Activated CD8-positive, alpha-beta memory T cell treated with anti-CD3 and anti-CD28 coated beads, Interleukin-2, amount 50 U/mL, for 4 hours (primary cell): ENCODE measurements at places on chromosomes 7 and 10.

- DNase-seq: no peak
These were observed 33.9 kb downstream of the FAM107B start for GRCh38 chr10:14740684-14741247.

DNA sequence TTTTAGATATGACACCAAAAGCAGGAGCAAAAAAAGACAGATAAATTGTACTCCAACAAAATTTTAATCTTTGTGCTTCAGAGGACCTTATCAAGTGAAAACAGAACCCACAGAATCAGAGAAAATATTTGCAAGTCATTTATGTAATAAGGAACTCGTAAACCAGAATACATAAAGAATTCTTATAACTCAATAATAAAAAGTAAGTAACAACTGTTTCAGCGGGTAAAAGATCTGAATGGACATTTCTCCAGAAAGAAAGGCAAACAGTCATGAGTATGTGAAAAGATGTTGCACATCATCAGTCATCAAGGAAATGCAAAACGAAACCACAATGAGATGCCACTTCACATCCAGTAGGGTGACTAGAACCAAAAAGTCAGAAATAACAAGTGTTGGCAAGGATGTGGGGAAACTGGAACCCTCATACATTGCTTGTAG lies 167.7 kb upstream of the KCTD7 start:
- DNase-seq: no peak

DNA sequence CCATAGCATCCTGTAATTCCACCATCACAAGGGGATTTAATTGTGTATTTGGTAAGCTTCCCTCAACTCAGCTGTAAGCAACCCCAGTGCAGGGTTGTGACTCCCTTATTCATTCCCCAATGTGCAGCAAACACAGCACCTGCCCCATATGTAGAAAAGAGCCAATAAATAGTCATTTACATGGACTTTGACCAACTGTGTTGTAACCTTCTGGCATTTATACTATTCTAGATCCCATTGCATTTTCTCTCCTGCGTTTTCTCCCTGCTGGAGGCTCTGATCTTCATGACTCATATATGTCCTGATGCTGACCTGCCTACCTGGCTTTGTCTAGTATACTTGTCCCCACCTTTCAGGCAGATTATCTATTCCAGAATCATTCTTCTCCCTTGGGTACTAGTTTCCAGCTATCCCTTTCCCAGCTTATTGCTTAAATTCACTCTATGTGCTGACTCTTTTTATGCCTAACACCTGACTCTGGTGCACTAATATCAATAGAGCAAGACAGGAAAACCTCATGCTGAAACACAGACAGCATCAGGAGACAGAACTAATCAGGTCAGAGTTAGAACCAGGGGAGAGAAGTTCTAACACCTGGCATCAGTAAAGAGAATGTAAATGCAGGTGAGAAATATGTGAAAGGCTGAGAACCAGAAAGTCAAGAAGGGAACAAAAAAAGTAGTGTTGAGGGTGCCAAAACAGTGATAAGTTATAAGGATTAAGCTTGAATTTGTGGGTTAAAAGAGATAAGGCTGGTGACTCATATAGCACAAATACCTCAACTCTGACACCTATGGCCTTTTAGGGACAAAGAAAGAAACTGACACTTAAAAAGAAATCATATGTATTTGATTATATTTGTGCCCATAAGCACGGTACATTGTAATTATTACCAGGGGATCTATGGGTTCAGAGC lies 402.7 kb downstream of the IPMK start:
- DNase-seq: no peak

- no peak for DNase-seq
These were observed 433.2 kb downstream of the TNS3 start for GRCh38 chr7:47148536-47149207.

DNA sequence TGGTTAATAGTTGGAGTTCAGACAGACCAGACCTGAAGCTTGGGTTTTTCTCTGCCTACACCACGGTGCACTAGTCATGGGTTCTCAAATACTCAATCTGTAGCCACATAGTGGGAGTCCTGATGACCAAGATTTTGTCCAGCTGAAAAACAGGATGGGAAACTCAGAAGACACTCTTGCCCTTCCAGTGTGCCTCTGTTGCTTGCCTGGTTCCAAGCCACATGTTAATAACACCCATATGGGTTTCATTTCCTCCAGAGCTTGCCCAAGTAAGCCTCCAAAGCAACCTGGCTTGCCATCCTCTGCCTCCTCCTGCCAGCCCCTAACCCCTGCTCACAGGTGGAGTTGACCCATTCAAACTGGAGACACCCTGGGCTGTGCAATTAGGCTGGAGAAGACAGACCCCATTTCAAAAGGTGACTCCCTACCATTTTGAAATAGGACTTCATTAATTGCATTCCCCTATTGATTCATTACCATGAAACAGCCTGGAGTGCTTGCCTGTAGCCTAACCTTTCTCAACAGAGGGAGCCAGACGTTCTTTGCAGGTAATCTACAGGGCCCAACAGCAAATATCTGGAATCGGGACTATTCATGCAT lies 108.0 kb upstream of the HABP2 start:
- DNase-seq: no peak

DNA sequence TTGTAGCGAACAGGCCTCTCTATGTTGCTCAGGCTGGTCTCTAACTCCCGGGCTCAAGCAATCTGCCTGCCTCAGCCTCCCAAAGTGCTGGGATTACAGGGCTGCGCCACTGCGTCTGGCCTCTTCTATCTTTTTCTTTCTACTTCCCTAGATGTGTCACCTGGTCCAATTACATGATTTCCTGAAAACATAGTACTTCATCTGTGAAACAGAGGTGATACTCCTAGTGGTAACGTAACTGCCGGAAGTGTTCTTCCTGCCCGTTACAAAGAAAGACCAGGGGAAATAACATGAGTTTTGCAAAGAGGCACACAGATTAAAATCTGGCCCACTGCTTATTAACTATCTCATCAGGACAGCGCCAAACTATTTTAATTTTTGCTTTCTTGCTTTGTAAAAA lies 18.4 kb upstream of the HGF start:
- no peak for DNase-seq

DNA sequence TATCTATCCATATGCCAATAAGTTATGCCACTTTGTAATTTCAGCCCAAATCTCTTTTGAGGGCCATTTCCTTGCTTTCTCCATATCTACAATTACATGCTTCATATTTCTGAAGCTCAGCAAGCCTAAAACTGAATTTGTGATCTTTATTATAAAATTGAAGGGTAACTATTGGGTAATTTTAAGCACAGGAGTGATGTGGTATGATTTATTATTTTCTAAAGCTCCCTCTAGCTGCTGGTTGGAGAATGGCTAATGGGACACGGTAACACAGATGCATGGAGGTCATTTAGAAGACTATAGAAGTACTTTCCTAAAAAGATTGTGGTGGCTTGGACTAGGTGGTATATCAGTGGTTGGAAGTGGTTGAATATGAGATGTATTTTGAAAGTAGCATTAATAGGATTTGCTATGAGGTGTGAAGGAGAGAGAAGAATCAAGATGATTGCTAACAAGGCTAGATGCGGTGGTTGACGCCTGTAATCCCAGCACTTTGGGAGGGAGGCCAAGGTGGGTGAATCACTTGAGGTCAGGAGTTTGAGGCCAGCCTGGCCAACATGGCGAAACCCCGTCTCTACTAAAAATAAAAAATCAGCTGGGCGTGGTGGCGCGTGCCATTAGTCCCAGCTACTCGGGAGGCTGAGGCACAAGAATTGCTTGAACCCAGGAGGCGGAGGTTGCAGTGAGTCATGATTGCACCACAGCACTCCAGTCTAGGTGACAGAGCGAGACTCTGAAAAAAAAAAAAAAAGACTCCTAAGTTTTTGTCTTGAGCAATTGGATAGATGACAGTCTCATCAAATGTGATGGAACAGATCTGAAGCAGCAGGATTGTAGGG lies 13.9 kb downstream of the KLHDC10 start:
- DNase-seq: no peak

DNA sequence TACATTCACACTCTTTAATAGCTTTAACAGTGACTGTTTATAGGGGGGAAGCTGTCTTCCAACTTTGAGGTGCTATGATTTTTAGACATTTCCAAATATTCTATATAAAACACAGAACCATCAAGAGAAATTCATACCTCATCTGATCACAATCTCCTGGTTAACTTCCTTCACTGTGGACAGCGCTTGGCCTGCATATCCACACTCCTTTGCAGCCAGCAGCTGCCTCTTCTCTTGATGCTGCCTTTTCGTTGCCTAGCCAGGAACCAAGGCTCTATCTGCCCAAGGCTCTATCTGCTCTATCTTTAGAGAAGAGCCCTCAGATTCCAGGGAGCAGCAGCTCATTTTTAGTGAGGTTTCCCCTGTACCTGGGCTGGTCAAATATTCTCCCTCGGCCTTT lies 252.0 kb downstream of the PTEN start:
- DNase-seq: no peak

DNA sequence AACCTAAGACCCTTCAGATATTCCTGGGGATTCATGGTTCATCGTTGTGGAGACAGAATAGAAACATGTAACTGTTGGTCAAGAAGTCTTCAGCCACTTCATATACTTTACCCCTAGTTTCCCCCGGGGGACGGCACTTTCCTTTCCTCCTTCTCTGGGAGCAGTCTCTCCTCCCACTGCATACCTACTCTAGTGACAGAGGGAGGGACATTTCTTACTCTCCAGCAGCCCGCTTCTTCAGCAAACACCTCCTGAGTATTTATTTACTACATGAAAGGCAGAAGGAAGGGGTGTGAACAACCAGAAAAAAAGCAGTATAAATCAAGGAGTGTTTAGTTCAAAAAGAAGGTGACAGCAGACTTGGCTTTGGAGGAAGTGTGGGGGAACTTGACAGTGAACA lies 69.0 kb downstream of the LHFPL3 start:
- DNase-seq: no peak

GRCh38 chr10:43471935-43472720 lies 35.2 kb downstream of the ZNF487 start:
- no peak for DNase-seq

- DNase-seq: peak; percentile 56
These were observed at the start of gene SMARCD3 for GRCh38 chr7:151248346-151249033. TSS of gene SMARCD3 (minus strand) at chr7:151248694. CDS start at chr7:151248562, 132 bp downstream.

- DNase-seq: no peak
These were observed 101.8 kb upstream of the ZMIZ1 start for GRCh38 chr10:78966844-78967488.
